ENCODE measurements at places on chromosomes 13 and 19.

GRCh38 chr13:35768073-35768472, 291.6 kb upstream of the MAB21L1 start:
- DNase-seq, result no peak

DNA sequence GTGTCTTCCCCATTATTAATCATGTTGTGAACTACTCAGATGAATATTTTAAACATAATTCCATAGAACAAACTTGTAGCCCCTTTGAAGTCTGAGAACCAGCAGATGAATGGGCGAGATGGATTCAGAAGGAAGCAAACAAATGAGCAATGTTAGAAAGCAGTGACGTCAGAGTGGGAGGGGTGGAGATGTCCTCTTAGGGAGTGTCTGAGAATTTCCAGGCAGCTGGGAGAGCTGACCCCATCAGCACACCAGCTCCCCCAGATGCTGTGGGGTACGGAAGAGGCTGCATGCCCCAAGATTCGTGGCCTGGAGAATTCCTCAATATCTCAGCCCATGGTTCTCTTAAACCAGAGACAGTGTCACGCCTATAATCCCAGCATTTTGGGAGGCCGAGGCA, 68.6 kb downstream of the DPF1 start:
- no peak for DNase-seq

- no peak for DNase-seq
Measured at GRCh38 chr13:31204592-31204991, 4.8 kb downstream of the B3GLCT start.

DNA sequence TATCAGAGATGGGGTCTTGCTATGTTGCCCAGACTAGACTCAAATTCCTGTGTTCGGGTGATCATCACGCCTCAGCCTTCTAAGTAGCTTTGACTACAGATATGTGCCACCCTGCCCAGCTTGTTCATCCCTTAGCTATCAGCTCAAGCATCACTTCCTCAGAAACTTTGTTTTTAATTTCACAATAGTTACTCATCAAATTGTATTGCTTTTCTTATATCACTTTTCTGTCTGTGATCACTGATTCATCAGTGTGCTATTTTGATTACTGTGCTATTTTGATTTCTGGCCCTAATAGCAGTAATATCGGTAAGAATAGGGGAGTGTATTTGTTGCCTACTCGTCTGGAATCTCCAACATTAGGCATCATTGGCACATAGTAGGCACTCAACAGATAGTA, 878.6 kb upstream of the PCDH20 start:
- no peak for DNase-seq

DNA sequence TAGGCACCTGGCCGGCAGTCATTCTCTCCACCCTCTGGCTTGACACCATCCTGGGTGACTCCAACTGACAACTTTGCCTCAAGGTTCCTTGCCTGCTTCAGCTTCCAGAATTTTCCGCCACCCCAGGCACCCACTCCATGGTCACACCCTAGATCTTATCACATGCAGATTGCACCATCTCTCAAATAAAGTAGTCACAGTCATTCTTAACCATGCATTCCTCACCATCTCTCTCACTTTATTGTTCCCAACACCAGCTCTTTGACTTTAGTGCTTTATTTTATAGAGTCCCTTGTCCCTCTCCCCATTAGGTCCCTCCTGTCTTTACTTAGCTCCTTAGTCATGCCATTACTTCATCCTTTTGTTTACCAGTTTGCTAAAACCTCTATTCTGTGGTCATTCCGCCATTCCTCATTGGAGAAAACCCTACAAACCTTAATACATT, 351.7 kb downstream of the SPRY2 start:
- DNase-seq, result no peak

GRCh38 chr19:6531163-6531955, 533 bp downstream of the TNFSF9 start:
- no peak for DNase-seq

DNA sequence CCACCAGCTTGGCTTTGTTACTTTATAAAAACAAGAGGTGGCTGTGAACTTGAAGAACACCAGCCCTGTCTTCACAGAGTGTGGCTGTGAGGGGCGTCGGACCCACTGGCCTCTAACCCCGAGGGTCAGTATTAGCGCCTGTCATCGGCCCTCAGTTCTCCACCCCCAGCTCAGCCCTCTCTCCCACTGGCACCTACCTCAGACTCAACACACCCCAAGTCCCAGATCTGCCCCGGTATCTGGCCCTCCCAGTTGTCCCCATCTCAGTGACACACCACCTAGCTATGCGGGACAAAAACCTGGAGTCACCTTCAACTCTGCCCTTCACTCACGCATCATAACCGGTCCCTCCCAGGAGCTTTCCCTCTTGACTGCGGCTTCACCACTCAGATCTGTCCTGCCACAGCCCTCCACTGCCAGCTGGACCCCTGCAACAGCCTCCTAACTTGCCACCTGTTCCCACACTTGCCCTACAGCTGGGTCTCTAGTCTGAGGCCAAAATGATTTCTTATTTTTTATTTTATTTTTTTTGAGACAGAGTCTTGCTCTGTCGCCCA, 45.4 kb downstream of the PEPD start:
- DNase-seq, result no peak

- no peak for DNase-seq
Measured at GRCh38 chr13:44211286-44211685, 162.3 kb upstream of the SERP2 start.

DNA sequence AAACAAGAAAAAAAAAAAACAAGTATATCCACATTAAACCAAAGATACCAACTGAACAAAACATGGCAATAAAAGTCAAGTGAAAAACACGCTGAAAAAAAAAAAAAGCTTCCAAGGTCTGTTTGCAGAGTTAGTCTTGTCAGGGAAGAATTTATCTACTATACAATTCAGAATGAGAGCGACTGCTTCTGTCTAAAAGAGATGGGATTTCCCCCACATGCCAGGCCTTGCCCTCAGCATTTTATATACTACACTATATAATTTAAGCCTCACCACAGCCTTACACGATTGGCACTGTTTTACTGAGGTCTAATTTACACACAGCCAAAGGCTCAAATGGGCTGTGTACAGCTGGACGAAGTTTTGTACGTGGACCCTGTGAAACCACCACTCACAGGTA, 67.3 kb downstream of the FOXO1 start:
- no peak for DNase-seq

DNA sequence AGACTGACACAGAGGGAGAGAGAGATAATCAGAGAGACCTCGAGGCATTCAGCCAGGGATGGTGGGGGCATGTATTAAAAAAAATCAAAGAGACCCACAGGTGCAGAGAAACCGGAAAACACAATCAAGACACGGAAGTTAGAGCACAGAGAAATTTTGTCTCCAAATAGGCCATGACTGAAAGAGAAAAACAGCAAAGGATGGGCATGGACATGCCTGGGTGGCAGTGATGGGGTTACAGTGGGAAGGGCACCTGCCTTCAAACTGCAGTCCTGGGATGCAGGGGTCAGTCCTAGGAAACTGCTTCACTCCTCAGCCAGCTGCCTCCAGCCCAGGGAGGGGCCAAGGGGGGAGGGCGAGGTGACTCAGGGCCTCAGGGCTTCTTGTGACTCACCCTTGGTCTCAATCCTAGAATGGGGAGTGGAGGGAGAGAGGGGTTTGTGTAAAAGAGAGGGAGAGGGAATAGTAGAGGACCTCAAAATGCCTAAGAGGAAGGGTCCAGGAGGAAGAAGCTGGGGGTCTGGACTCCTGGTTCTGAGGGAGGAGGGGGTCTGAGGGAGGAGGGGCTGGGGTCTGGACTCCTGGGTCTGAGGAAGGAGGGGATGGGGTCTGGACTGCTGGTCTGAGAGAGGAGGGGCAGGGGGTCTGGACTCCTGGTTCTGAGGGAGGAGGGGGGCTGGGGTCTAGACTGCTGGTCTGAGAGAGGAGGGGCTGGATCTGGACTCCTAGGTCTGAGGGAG, 3.6 kb upstream of the KCNN4 start:
- no peak for DNase-seq

- no peak for DNase-seq
Measured at GRCh38 chr13:77719128-77719527, 21.6 kb downstream of the SLAIN1 start.

- no peak for DNase-seq
Measured at GRCh38 chr13:42028113-42028799, 20.2 kb upstream of the DGKH start.

- DNase-seq, result no peak
Measured at GRCh38 chr19:51680474-51680873, 12.7 kb upstream of the SPACA6 start.

DNA sequence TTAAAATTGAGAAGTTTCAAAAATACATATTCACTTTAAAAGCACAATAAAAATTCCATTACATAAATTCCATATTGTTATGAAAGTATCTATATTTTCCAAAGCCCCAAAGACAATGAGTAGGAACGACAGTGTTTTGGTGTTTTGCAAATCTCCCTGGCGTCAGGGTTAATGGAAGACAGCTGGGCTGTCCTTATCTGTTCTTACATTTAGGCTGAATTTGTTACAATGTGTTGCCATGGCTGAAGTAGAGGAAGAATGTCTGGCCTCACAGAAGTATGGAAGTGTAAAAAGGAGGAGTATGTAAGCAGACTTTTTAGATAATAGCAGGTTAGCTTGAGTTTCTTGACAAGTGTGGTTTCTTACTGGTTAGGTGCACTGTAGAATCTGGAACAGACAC, 124.4 kb upstream of the SPATA13 start:
- DNase-seq, result no peak

DNA sequence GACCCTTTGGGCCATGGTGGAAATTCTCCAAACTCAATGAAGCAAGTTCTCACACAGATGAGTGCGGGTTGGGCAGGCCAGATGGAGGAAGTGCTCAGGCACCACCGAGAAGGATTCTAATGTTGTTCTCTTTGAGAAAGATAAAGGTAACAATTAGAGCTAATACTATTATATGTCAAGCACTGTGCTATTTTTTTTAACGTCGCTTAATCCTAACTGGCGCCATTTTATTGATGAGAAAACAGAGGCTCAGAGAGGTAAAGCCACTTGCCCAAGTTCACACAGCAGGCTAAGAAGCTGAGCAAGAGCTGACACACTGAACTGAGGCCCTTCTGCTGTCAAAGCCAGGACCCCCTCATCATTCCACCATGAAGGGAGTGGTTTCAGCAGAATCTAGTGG, 1.0 kb downstream of the FBL start:
- no peak for DNase-seq

GRCh38 chr19:18421371-18421959, 2.3 kb downstream of the SSBP4 start:
- no peak for DNase-seq

- no peak for DNase-seq
Measured at GRCh38 chr13:67620665-67621064, 390.5 kb upstream of the PCDH9 start.

- no peak for DNase-seq
Measured at GRCh38 chr13:48253849-48254248, 20.8 kb downstream of the ITM2B start.

- DNase-seq, result no peak
Measured at GRCh38 chr13:26021516-26021915, 30.3 kb downstream of the SHISA2 start.

GRCh38 chr19:18848878-18849661, 17.3 kb downstream of the UPF1 start:
- no peak for DNase-seq

- no peak for DNase-seq
Measured at GRCh38 chr13:99218545-99218944, 17.9 kb downstream of the UBAC2 start.

DNA sequence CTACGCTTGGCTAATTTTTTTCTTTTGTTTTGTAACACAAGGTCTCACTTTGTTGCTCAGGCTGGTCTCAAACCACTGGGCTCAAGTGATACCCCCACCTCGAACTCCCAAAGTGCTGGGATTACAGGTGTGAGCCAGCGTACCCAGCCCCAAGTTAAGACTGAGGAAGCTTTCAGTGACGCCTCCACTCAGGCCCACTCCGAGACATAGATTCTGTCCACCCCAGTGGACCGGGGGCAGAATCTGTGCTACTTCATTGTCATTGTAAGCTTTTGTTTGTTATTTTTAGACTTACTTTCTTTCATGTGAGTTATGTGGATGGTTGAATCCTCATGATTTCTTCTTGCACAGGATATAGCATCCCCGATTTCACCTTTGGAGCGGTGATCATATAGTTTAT, 156.9 kb upstream of the TSHZ3 start:
- DNase-seq, result no peak

DNA sequence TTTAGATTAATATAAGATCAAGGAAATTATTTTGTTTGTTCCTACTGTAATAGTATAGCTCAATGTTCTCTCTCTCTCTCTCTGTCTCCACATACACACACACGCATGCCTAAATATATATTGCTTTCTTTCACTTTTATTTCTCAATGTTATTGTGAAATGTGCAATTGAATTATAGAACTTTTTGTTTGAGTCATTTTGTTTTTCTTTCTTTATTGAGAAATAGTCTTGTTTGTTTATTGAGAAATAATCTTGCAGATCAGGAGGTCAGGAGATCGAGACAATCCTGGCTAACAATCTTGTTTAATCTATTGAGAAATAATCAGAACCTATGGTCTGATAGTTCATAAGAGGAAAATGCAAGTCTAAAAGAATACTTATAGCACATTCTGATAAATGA, 1581.3 kb downstream of the EFNB2 start:
- DNase-seq, result no peak

- DNase-seq, result no peak
Measured at GRCh38 chr19:53662209-53662608, 30.4 kb downstream of the DPRX start.

DNA sequence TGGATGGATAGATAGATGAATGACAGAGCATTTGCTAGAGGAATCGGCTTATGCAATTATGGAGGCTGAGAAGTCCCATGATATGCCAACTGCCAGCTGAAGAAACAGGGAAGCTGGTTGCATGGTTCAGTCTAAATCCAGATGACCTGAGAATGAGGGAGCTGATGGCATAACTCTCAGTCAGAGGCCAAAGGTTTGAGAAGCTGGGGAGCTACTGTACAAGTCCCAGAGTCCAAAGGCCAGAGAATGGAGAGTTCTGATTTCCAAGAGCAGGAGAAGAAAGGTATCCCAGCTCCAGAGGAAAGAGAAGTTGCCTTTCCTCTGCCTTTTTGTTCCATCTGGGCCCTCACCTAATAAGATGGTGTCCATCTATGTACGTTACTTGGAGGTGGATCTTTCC, 108.3 kb downstream of the CDK8 start:
- no peak for DNase-seq

- DNase-seq, result no peak
Measured at GRCh38 chr13:86591862-86592261, 792.6 kb upstream of the SLITRK6 start.

DNA sequence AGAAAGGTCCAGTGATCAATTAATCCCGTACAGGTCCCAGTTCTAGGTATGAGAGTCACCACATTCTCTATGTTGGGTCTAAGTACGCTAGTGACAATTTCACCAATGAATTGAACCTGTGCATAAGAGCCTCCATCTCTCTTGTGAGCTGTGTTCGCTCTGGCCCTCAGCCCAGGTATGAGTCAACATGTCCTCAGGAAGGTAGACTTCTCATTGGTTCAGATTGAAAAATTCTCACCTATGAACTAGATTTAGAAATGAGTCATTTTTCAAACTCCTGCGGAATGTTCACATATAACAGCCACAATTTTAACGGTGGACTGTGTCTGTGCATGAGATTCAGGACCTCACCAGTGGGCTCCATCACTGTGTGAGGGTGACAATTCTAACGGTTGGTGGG, 12.7 kb upstream of the ZNF43 start:
- no peak for DNase-seq

- no peak for DNase-seq
Measured at GRCh38 chr13:21011378-21011777, 50.0 kb downstream of the LATS2 start.

GRCh38 chr13:36090592-36090991, 40.6 kb downstream of the DCLK1 start:
- no peak for DNase-seq

- no peak for DNase-seq
Measured at GRCh38 chr13:46097015-46097414, 7.8 kb downstream of the CPB2 start.
